Stimulated activated CD8-positive, alpha-beta memory T cell treated with anti-CD3 and anti-CD28 coated beads, Interleukin-4, amount 100 ng/mL, for 4 hours (primary cell): ENCODE measurements at places on chromosomes 1 and 21.

DNA sequence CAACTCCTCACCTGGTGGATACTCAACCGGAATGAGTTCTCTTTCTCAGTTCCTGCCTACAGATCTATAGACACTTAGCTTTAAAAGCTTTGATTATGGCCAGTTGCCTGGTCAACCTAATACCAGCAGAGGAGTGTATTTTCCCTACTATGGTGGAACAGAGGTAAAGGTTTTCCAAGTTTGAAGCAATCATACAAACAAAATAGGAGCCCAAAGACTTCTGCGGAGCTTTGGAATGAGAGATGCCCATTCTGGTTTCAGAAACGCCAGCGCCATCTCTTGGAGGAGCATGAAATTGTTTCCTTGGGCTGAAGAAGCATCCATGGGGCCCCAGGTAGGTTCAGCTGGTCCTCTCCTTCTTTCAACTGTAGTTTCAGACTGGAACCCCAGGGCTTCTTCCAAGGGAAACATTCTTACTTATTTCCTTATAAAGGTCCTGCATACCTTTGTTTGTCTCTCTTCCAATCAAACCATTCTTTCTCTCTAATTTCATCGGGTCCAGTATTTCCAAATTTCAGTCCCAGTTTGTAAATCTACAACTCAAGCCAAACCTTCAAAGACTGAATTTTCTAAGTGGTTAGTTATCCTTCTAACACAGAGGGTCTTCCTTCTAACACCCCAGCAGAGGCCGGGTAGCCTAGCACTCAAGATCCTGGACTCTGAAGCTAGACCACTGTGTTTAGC, 95.9 kb downstream of the KCNJ15 start:
- DNase-seq: no peak

GRCh38 chr1:40438391-40439015, 11.8 kb upstream of the ZFP69B start:
- DNase-seq: no peak

GRCh38 chr1:203644661-203645510, 18.3 kb downstream of the ATP2B4 start:
- no peak for DNase-seq

- DNase-seq: no peak
Measured at GRCh38 chr1:109923946-109924275, 13.3 kb downstream of the CSF1 start.

- DNase-seq: no peak
Measured at GRCh38 chr1:202304375-202304774, 37.4 kb downstream of the UBE2T start.

GRCh38 chr1:218686258-218686657, 341.1 kb downstream of the TGFB2 start:
- no peak for DNase-seq

- DNase-seq: no peak
Measured at GRCh38 chr1:228088586-228089498, 6.3 kb downstream of the ARF1 start.

GRCh38 chr1:3558036-3558726, 53.1 kb downstream of the MEGF6 start:
- no peak for DNase-seq

DNA sequence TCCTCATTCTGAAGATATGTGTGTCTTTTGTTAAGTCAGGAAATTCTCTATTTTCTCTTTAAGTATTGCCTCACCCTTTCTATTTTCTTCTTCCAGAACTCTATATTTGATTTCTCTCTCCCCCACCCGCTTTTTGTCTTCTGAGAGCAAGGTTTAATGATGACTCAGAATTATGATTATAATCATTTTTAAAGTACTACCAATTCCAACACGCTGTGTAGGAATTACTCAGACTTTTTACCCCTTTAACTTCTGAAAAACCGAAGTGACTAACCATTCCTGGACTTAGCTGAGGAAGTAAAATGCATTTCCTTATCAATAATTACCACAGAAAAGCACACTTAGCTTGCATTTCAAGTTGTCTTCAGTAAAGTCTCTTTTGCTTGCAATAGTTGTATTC, 20.8 kb upstream of the SCYL3 start:
- DNase-seq: no peak

GRCh38 chr1:100622966-100623762, 85.2 kb downstream of the GPR88 start:
- DNase-seq: no peak

DNA sequence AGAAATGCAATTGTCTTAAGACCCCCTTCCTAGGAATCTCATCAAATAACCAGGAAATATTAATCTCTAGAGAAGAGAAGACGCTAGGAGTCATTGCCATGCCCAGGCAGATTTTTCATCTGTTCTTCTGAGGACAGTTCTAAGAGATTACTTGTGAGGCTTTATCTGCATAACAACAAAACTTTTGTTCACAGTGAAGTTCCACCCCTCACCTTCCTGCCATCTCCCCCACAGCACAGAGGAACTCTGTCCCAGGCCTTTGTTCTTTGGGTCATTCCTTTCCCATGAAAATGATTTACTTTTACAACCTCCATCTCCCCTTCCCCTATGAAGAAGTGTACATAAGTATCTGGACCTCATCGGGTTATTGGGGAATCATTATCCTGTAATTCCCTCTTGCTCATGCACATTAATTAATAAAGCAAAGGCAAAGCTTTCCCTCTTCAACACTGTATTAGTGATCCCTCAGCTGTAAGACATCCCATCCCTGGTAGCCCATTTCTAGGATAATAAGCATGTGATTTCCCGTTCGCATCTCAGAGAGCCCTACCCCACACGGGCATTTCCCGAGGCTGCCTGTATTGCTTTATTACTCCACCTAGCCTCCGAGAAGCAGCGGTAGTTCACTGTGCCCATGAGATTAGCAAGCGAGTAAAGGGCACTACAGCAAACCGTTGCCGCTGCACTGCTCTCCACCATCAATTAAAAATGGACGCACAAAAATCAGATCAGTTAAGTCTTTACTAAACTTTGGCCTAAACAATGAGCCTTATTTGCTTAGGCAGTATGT, 384.4 kb upstream of the CAMK1G start:
- DNase-seq: no peak

DNA sequence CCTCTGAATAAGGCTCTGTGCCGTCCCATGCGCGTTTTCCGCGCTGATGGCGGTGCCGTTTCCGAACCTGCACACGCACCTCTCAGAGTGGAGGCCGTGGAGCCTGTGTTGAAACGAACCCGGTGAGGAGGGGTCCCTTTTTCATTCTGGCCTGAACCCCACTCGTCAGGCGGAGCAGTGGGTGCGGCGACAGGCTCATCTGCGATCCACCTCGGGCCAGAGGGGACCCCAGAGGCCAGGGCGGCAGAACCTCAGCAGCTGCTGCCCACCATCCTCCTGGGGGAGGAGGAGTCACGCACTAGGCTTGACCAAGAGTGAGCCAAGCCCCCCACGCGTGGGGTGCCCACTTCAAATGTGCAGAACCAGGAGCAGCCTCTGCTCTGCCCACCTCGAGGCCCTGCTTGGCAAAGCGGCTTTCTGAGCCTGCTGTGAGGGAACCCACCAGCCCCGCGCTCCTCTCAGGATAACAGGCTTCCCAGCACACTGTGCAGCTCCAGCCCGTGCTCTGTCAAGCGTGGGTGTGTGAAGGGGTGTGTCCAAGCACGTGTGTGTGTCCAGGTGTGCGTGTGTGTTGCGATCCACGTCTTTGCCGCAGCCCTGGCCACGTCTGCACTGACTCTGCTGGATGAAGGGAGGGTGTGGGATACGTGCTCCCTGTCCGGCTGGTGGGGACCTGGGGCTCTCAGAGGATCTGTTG, 6.8 kb downstream of the PRDM16 start:
- DNase-seq: no peak

- no peak for DNase-seq
Measured at GRCh38 chr1:150981177-150981804, 801 bp upstream of the ANXA9 start.
